Kasumi-1 (cell line): ENCODE measurements at places on chromosomes 5 and 9.
A peak's percentile ranks its signal among the peaks of the same experiment; 100 is the strongest.

- DNase-seq: no peak
Measured at GRCh38 chr9:738209-738915, 103.1 kb upstream of the DMRT1 start.

GRCh38 chr5:141504216-141504615 lies 15.3 kb downstream of the PCDHGC5 start:
- no peak for DNase-seq

DNA sequence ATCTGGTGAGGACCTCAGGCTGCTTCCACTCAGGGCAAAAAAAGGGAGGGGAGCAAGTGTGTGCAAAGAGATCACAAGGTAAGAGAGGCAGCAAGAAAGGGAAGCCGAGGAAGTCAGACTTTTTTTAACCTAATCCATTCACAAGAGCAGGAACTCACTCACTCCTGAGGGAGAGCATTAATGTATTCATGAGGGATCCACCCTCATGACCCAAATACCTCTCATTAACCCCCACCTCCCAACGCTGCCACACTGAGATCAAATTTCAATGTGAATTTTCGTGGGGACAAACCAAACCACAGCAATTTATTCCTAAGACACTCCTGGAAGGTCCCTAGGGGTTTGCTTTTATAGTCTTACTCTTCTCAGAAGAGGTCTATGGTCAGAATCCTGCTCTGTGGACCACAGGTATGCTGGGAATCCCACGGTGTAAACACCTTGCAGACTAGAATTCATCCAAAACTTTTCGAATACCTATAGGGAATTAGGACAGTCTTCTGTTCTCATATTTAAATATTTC lies 108.7 kb downstream of the HSD17B3 start:
- no peak for DNase-seq

DNA sequence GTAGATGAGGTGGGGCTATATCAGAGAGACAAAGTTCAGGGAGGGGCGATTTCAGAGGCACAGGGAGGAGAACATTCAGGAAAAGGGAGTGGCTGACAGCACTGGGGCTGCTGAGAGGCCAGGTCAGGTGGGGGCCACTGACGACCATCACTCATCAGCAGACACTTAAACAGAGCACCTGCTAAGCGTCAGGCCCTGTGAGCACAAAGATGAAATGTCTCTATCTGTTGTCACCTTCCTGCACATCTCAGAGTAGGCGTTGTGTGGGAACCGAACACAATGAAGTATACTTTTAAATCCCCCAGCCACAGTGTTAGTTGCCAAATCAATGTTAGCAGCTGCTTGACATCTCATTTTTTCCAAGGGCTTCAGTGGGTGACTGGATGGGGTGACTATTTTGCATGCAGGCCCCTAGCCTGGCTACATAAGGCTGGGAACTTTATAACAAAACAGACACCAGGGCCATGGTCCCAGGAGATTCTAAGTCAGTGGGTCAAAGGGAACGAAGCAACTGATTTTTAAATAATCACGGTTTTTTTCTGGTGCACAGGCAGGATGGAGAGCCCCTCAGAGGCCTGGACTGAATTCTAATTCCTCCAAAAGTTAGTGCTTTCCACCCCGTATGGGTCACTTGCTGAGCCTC lies 31.1 kb upstream of the ANKRD18A start:
- DNase-seq: no peak

DNA sequence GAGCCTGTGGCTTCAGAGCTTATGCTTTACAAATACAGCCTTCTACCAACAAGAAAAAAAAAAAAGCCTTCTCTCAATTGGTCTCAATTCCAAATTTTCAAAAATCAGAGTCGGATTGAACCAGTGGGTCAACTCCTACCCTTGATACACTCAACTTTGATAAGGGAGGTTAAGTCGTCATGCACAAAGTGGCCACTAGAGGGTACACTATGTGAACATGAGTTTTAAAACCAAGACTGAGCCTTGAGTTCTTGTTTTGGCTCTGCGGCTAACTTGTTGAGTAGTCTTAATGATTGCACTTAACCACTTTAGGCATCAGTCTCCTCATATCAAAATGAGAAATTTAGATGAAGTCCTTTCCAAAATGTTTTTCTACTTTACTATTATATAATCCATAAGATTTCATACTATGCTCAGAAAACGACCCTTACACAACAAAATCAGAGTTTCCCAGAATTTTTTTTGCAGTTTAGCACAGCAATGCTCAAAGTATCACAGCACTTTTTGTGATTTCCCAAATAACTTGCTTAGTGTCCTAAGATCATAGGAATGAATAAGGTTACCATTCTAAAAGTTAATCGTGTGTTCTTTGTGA lies 92.9 kb upstream of the MTAP start:
- peak; percentile 34 for DNase-seq

GRCh38 chr9:111405701-111406100 lies 75.7 kb upstream of the OR2K2 start:
- no peak for DNase-seq
